ENCODE measurements at places on chromosomes 3 and 15.
A peak's percentile ranks its signal among the peaks of the same experiment; 100 is the strongest.

GRCh38 chr3:52891615-52892081 is 5.7 kb downstream of the STIMATE start:
- no peak for DNase-seq

DNA sequence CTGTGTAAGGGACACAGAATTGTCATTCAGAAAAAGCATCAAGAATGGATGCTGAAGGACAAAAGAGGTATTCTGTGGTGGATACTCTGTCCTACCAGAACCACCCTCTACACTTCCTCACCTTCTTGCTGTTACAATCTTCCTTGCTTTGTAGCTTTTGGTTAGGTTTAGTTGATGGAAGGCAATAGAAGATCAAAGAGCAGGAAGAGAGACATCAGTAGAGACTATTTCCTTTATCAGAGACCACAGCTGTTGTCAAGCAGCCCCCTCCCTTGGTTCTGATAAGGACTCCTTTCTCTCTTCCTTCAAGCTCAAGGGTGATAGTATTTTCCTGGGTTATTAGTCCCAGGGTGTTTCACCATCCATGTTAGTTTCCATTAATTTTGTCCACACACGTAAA is 84.7 kb upstream of the ALCAM start:
- DNase-seq: no peak

GRCh38 chr15:67077641-67078215 is 12.3 kb downstream of the SMAD3 start:
- no peak for DNase-seq

GRCh38 chr3:138329127-138329983 is at the start of gene NME9:
NME9 (minus strand) TSS chr3:138329851; CDS start chr3:138329335, 516 bp downstream.
- DNase-seq: peak; percentile 80

DNA sequence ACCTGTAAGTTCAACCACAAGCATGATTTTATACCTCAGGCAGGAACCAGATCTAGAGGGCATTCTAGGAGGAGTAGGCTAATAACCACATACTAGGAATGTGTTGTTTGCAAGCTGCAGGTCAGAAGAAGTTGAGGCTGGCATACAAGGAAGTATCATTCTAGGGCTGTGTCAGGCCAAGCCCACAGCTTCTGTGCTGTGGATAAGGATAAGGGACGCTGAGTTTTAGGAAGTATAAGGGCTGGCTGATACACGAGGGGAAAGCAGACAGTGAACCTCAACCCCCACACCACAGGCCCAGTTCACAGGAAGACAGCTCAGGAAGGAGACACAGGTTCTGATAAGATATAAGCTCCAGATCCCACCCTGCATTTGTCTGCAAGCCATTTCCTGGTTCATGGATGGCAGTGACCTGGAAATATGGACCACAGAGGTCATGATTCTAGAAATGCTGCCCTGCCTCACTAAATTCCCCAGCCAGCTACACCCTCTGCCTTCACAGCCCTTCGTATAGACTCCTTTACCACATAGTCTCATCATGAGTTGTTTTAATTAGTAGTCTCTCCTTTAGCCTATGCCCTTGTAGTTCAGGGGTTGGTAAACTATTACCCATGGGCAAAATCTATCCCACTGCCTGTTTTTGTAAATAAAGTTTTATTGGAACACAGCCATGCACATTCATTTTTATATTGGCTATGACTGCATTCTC is 260.7 kb downstream of the OPA1 start:
- DNase-seq: no peak

DNA sequence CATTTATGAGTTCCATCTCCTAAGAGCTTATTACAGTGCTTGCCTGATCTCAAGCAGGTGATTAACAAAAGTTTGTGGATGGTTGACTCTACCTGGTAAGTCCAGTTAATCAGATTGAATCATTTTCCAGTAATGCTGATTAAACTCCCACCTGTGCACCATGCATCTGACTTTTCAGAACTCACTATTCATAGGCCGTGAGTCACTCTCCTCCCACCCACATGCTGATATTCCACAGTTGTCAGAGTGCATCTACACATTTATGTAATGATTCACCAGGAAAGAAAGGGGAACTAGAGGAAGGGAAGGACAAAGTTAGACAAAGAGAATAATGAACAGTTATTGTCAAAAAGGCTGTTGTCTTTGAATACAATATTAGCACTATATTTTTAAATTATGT is 106.2 kb upstream of the UBE3A start:
- no peak for DNase-seq

GRCh38 chr3:134373271-134374104 is 759 bp downstream of the AMOTL2 start:
- no peak for DNase-seq

DNA sequence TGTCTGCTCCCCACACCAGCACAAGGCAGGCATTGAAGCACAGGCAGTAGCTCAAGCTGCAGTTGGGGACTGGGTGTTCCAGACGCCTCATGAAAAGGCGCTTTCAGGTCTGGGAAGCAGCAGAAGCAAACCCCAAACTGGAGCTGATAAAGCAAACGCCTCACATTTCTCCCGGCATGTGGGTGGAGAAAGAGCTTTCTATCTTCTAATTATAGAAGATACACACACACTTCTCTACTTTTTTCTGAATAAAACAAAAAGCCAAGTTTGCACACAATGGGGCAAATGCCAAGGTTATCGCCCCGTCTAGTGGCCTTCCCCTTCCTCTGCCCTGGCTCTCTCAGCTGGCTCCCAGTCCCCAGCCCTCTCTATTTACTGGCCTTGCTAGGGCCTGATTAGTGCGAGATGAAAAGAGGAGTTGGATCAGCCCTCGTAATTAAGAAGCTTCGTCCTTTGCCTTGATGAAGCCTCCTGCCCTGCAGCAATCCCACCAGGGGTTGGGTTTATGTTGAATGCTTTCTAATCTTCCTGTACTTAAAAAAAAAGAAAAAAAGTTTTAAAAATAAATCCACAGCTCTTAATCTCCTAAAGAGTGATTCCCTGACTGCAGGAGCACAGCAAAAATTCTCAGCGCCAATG is 120.2 kb downstream of the MEGF11 start:
- no peak for DNase-seq

- DNase-seq: no peak
Measured at GRCh38 chr3:85342915-85343314, 384.1 kb downstream of the CADM2 start.

GRCh38 chr15:41843571-41843970 is 4.9 kb downstream of the PLA2G4B start:
- DNase-seq: no peak

DNA sequence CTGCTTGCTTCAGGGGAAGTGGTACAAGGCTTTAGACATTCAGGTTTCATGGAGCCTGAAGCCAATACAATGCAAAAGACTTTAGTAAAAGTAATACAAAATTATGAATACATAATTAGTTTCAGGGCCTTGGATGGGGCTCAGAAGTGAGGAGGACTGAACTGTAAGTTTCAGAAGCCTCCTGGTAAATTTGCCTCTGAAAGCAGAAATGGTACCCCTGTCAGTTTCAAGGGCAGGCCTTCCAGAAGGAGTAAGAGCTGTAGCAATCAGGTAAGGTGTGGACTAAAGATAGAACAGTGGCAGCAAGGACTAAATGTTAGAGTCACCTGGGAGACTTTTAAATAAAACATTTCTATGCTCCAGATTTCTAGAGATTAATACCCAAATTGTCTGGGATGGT is 402.5 kb upstream of the GOLIM4 start:
- no peak for DNase-seq

GRCh38 chr3:68017069-68017468 is 362.7 kb upstream of the SUCLG2 start:
- DNase-seq: no peak

- no peak for DNase-seq
Measured at GRCh38 chr3:114214542-114215341, 22.6 kb downstream of the ZNF80 start.

GRCh38 chr3:186538779-186539178 is 5.4 kb downstream of the CRYGS start:
- DNase-seq: no peak

- DNase-seq: no peak
Measured at GRCh38 chr3:106022913-106023312, 154.1 kb upstream of the CBLB start.

DNA sequence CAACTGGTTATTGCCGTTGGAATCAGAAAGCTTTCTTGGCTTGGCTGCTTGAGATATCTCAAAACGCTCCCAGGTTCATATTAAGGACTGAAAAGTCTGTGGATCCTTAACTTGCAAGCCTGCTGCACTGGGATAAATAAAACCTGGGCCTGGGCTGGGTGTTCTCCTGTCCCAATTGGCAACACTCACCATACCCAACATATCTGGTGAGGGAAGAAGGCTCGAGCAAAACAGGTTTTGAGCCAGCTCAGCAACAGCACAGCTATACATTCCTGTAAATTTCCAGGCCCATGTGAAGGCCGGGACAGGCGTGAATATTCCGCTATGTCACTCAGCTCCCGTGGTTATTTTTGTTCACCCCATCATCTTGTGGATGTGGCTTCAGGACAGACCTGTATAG is 169.0 kb upstream of the BCL6 start:
- DNase-seq: no peak

Measured in stimulated activated CD8-positive, alpha-beta memory T cell treated with anti-CD3 and anti-CD28 coated beads, Interleukin-4, amount 100 ng/mL, for 4 hours (primary cell).